Fibroblast of the aortic adventitia (primary cell): ENCODE measurements at places on chromosomes 4 and X. TPM values are rescaled to one million over a fixed set of nuclear protein-coding genes. Genes with fewer than 3 reads are reported as not detected.

The SEL1L3 gene
- total RNA-seq: 13.7 and 83.5 TPM in 2 replicates

The RHOXF2B gene
- total RNA-seq: not detected in 2 replicates

The BEX2 gene
- total RNA-seq: 1.6 and 14.3 TPM in 2 replicates

The ASMT gene
- not detected in 2 replicates for total RNA-seq

The FAM241A gene
- total RNA-seq: 0.90 and 5.1 TPM in 2 replicates

The XK gene
- total RNA-seq: 0.09 TPM in 1 of 2 replicates, not detected in the other

The VCX2 gene
- not detected in 2 replicates for total RNA-seq

The SHROOM3 gene
- total RNA-seq: 1.6 and 18.0 TPM in 2 replicates

The KCTD8 gene
- total RNA-seq: 1.1 and 3.2 TPM in 2 replicates

The MAOB gene
- total RNA-seq: 0.72 TPM in 1 of 2 replicates, not detected in the other

The SPANXA2 gene
- not detected in 2 replicates for total RNA-seq

The ITGB1BP2 gene
- 2.6 and 6.2 TPM in 2 replicates for total RNA-seq

The ARMCX2 gene
- total RNA-seq: 45.3 and 68.5 TPM in 2 replicates

The CCSER1 gene
- under 0.01 TPM in 1 of 2 replicates, not detected in the other for total RNA-seq

The PNCK gene
- total RNA-seq: 0.33 TPM in 1 of 2 replicates, not detected in the other

The SPATA4 gene
- 0.36 TPM in 1 of 2 replicates, not detected in the other for total RNA-seq

The FGFBP1 gene
- total RNA-seq: not detected in 2 replicates

The ERAS gene
- total RNA-seq: not detected in 2 replicates

The MTNR1A gene
- not detected in 2 replicates for total RNA-seq

The LPAR4 gene
- 1.3 and 1.7 TPM in 2 replicates for total RNA-seq

The ADRA2C gene
- total RNA-seq: 0.49 TPM in 1 of 2 replicates, not detected in the other

The GPRASP3 gene
- total RNA-seq: 5.3 and 10.7 TPM in 2 replicates

The L1CAM gene
- 0.36 and 1.6 TPM in 2 replicates for total RNA-seq

The NFKB1 gene
- 17.3 and 21.3 TPM in 2 replicates for total RNA-seq

The FAM184B gene
- not detected in 2 replicates for total RNA-seq
